ENCODE measurements at places on chromosomes 5 and 9.
A peak's percentile ranks its signal among the peaks of the same experiment; 100 is the strongest.

GRCh38 chr9:18666348-18666747, 192.4 kb downstream of the ADAMTSL1 start:
- no peak for DNase-seq

DNA sequence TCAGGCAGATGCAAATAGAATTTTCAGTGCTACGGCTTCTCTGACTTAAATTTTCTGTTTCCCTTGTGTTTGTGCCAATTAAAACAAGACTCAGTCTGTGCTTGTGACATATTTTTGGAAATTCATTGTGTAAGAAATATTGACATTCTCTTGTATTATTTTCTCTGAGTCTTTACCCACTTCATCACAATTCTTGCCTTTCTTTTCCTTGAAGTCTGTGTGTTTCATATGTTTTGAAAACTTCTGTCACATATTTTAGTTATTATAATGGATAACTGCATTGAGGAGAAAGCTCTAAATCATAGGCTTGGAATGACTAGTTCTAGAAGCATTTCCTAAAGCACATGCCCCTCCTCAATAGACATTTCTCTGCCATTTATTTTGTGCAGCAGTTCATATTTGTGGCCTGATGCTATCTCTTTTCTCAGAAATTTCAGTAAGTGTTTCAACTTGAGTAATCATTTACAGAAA, 206.6 kb downstream of the PALM2AKAP2 start:
- no peak for DNase-seq

- no peak for DNase-seq
Observed at GRCh38 chr5:6397536-6398269, 19.4 kb upstream of the MED10 start.

- DNase-seq = no peak
Observed at GRCh38 chr5:124628721-124629596, 117.5 kb downstream of the ZNF608 start.

- no peak for DNase-seq
Observed at GRCh38 chr5:178236679-178237078, 4.1 kb upstream of the PHYKPL start.

- peak; percentile 10 for DNase-seq
Observed at GRCh38 chr5:172439785-172440477, 14.4 kb downstream of the SH3PXD2B start.

- DNase-seq = no peak
Observed at GRCh38 chr5:1444361-1445189, 665 bp downstream of the SLC6A3 start.

DNA sequence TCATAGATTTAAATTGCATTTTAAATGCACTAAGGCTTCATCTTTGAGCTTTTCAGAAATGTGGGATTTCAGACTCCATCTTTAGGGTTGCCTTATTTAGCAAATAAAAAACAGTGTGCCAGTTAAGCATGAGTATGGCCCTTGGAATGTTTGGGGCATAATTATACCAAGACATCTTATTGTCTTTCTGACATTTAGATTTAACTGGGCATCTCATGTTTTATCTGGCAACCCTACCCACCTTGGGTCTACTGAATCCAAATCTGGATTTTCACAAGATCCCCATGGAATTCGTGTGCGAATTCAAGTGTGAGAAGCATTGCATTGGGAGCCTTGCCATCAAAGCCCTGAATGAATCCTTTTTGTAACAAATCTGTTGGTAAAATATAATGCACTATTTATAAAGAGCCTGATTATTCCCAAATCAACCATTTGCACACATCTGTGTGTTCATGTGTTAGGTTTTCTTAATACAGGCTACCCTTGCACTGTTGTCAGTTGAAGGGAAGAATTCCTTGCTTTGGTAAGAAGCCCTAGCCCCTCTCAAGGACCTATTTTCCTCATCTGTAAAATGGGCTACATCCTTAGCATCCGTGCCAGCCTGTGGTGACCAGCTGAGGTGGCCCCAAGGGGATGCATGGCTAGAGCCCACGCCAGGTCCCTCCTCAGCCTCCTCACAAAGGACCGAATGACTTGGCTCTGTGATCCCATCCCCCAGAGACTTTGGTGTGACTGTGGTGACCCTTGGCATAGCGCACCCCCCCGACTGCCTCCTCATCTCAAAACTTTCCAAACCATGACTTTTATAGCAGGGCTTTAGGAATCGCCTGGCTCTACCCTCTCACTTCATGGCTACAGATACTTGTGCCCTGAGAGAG, 8.1 kb downstream of the GSN start:
- no peak for DNase-seq

- DNase-seq = no peak
Observed at GRCh38 chr5:157180374-157181264, at the start of gene ITK. TSS of gene ITK (plus strand) at chr5:157180840. CDS start at chr5:157180978, 138 bp downstream.

DNA sequence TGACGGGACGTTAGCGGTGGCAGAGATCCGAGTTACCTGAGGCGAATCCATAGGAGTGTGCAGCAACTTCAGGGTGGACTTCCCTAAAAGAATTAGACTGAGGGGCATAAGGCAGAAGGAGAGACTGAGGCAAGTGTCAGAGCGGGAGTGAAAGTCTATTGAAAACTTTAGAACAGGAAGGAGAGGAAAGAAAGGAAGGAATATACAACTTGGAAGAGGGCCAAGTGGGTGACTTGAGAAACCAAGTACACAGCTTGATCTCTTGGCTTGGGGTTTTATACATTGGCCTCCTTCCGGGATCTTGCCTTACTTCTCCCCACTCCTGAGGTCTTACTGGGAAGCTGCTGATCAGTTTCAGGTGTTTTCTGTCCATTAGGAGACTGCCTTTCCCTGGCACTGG, 84.9 kb downstream of the SNX18 start:
- no peak for DNase-seq

DNA sequence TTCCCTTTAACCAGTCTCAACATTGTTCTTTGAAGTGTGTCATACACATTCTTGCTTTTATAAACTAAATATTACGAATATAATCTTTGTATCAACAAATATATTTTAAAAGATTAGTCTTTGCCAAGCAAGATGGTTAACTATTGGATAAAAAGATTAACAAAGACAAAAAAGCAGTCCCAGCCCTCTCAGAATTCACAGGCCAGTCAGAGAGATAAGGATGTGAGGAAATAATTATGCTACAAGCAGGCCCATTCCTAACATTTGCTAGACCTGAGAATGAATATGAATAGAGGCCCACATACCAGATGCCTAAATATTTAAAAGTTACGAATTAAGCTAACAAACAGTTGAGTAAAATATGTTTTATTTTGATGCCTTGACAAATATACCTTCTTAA, 457.7 kb downstream of the CETN3 start:
- no peak for DNase-seq

DNA sequence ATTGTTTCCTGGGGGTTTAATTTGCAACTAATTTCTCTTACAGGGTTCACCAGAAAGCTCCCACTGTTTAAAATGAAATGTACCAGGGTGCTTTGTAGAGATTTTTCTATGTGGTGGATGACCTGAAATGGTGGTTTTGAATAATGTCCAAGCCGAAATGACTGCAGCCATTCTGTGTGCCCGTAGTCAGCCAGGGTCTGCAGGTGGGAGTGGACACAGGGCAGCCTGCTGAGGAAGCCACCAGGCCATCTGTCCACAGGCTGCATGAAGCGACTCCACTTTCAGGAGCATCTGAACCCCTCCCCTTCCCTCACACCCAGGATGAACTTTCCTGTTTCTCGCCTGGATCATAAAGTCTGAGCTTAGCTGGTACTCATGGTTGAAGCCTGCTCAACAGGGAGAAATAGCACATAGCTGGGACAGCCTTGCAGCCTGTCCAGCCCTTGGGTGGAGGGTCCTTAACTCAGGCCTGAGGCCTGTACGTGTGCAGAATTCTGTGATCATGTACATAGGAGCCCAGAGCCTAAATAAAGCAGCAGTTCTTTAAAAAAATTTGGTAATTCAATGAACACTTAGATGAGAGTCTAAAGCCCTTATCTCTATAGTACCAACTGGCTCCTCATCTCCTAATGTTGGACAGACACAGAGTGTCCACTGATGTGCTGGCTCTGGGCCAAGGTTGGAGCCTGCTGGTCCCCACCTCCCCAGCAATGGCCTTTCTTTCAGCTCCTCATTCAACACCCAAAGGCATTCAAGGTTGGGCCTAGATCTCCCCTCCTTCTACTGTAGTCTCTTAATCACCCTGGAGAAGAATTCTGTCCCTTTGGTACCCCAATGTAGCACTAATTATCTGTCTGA, 72.8 kb downstream of the SHB start:
- DNase-seq = no peak

DNA sequence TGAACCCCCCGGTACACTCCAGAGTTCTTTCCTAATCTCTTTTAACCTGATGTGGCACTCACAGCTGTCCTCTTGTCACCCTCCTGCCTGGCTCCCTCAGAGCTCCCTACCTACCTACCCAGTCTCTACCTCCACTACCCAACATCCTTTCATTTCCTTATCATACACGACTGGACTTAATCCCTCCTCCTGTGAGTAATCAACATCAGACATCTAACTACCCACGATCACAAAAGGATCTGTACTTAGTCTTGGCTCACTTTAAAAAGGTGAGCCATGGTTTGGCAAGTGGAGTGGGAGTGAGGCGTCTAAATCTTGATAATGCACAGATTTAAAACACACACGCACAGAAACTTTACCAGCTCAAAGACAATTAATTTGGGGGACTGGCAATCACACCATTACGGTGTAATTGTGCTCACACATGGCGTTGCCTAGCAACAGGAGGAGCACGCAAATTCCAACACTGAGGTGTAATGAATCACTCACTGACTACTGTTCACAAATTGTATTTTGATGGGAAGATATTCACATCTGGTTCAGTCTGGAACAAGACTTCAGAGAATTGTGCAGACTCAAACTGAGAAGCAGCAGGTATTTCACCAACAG, 235.9 kb downstream of the EPB41L4A start:
- no peak for DNase-seq

DNA sequence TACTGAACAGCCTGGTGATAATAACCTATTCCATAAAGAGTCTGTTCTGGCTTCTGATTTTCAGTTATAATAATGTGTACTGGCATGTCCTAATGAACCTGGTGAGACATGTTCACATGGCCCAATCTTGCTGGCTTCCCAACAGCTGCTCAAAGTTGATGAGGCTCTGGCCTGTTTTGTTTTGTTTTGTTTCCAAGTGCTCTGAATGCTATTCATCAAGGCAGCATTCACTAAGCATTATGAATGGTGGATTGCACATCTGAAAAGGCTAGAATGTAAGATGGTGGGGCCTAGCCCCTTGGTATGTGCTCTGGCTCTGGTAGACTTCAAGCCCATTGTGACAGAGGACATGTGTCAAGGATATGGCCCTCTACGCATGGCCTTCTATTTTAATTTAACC, 388.5 kb downstream of the PSAT1 start:
- no peak for DNase-seq

DNA sequence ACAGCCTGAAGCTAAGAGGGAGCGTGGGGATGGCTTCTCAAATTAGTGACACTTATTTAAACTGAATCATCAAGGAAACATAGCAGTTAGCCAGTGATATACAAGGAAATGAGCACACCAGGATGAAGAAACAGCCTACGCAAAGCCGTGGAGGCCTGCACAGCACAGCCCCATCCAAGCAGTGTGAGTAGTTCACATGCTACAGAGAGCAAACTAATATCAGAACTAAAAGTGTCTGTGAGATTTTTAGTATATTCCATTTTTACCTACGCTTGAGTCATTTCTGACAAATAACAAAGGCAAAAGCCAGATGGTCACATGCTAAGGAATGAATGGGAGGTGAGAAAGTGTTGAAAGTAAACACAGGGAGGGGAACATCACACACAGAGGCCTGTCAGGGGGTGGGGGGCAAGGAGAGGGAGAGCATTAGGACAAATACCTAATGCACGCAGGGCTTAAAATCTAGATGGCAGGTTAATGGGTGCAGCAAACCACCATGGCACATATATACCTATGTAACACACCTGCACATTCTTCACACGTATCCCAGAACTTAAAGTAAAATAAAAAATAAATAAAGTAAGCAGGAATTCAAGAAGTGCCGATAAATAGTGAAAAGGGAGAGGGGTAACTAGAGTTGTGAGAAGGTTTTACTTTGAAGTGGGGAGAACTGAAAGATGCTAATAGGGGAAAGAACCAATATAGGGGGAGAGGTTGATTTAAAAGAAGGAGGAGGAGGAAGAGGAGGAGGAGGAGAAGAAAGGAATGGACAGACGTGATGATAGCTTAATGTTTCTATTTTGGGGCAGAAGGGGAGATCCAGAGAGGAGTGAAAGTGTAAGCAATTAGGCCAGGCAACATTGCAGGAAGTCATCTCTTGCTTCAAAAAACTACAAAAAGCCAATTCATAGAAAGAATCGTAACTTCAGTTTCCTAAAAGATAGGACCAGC, 100.9 kb upstream of the PTGER4 start:
- no peak for DNase-seq

- DNase-seq = no peak
Observed at GRCh38 chr5:136000932-136001331, 27.9 kb upstream of the TGFBI start.

- peak; percentile 79 for DNase-seq
Observed at GRCh38 chr9:123251741-123252140, 16.6 kb downstream of the STRBP start.

GRCh38 chr9:6905850-6906375, 148.1 kb downstream of the KDM4C start:
- no peak for DNase-seq

DNA sequence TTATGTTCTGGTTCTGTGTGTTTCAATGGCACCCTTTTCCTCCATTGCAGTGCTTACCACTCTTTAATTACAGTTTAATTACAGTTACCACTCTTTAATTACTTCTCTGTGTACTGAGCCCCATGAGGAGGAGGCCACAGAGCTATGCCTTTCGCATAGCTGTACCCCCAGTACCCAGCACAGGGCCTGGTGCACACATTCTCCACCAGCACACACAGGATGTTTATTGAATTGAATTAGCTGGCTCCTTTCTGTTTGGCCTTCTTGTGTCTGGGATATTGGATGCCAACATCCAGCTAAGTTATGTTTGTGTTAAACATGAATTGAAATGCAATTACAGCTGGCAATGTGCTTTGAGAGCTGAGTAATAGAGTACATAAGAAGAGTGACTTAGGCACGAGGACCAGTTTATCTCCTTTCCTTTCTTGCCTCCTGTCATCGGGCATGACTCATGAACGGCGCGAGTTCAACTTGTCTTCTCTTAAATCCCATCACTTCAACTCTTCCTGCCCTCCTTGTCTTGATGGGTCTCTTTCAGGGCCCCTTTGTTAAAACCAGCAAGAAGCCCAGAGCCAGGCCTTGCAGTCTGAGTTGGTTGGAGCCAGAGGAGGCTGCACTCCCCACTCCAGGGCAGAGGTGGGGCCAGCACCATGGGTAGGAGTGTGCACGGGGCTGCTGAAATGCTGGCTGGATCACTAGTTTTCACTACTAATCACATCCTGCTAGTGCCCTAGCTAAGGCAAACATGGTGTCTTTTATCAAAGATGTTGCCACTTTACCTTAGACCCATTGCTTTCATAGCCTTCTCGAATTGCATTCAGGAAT, 37.4 kb downstream of the MVB12B start:
- DNase-seq = no peak

DNA sequence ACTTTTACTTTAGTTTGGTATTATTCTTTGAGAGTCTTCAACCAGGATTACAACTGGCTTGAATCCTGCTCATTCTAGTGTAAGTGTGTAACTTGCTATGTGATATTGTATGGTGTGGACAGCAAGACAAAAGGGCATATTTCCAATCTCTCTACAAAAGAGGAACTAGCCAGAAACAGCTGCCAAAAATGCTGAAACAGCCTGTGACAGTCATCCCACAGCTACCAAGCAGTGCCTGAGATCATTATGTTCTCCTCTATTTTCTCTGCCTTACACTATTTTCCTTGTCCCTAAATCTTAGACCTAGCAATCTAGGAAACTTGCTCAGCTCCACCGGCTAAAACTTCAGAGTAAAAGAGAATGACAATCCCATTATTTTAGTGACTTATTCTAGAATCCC, 42.8 kb downstream of the WDR41 start:
- no peak for DNase-seq

GRCh38 chr5:167730121-167730520, 561.3 kb upstream of the WWC1 start:
- no peak for DNase-seq

Data from NCI-H2029 (cell line).